LHCN-M2 (cell line): ENCODE measurements at places on chromosomes 4 and X. TPM values are rescaled to one million over a fixed set of nuclear protein-coding genes. Genes with fewer than 3 reads are reported as not detected.
A peak's percentile ranks its signal among the peaks of the same experiment; 100 is the strongest.

The TIGD4 gene
- total RNA-seq: 0.06 and 0.63 TPM in 2 replicates

The MAGEA10 gene
- not detected in 2 replicates for total RNA-seq

The GABRG1 gene
- not detected in 2 replicates for total RNA-seq

DNA sequence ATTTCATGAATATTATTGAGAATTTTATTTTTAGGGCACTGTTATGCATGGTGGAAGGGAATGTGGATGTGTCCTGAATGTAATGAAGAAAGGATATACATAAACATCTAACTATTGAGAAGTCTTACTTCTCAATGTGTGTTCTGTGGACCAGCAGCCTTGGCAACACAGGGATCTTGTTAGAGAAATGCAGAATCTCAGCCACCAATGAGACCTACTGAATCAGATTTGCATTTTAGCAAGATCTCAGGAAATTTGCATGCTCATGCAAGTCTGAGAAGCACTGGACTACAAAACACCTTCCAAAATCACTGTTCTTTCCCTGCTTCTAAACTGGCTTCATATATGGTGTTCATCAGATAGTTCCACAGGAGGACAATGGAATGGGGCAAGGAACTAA lies 139.7 kb upstream of the WDFY3 start:
- no peak for DNase-seq

DNA sequence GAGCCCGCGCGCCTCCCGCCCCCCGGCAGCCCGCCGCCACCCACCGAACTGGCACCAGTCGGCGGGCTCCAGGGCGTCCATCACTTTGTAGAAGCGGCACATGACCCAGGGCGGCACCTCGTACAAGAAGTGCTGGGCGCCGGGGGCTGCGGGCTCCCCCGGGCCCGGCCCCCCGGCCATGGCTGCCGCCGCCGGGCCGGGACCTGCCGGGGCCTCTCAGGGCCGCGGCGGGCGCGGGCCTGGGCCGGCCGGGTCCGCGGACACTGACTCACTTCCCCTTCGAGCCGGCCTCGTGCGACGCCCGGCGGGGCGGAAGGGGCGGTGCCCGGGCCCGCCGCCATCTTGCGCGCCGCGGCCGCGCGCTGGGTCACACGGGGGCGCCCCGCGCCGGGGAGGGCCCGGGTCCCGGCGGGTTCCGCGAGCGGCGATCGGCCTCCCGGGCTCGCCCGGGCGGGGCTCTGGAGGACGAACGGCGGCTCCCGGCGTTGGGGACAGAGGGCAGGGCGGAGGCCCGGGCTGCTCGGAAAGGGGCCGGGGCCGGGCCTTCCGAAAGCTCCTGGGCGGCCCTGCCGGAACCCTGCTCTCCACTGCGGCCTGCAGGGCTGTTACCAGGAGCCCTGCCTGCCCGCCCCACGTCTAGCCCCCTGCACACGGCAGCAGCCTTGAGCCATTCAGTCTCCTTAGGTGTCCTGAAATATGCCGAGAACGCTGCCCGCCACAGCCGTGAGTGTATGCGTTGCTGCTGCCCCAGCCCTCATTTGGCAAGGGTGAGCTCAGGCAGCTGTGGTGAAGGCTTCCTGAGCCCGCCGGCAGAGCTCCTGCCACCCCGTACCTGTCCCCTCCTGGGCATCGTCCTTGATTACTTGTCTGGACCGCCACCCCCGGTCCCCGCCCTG lies at the start of gene IRAK1:
IRAK1 (minus strand) TSS at position 270 of the 896 bp plus-strand sequence; CDS start at position 180, 90 bp downstream.
- DNase-seq: peak; percentile 57

The CT45A5 gene
- not detected in 2 replicates for total RNA-seq

The AMTN gene
- 0.46 TPM in 1 of 2 replicates, not detected in the other for total RNA-seq

- DNase-seq: no peak
Observed at GRCh38 chrX:23103546-23103945, 103.8 kb downstream of the DDX53 start.

GRCh38 chrX:13487731-13488505 lies 81.5 kb upstream of the EGFL6 start:
- DNase-seq: peak; percentile 89

DNA sequence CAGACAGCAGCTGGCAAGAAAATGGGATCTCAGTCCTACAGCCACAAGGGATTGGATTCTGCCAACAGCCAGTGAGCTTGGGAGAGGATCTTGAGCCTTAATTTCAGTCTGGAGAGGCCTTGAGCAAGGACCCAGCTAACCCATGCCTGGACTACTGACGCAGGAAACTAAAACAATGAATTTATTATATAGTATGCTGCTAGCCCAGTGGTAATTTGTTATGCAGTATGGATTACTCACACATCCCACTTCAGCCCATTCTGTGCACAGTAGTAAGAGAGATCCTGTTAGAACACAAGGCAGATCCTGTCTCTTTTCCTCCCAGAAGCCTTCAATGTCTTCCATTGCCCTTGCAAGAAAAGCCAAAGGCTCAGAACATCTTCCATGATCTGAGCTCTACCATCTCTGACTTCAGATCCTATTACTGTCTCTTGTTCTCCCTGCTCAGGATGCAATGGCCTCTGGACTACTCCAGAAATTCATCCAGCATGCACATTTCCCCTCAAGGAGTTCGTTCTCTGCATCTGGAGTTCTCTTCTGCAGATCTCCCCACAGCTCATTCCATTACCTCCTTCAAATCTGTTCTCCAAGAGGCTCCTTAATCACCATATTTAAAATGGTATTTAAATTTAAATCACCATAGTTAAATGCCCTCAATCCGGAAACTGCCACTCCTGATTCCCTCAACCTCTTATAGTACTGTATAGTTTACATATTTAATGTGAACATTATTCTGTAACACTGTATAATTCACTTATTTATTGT lies 27.6 kb downstream of the SMIM20 start:
- no peak for DNase-seq

DNA sequence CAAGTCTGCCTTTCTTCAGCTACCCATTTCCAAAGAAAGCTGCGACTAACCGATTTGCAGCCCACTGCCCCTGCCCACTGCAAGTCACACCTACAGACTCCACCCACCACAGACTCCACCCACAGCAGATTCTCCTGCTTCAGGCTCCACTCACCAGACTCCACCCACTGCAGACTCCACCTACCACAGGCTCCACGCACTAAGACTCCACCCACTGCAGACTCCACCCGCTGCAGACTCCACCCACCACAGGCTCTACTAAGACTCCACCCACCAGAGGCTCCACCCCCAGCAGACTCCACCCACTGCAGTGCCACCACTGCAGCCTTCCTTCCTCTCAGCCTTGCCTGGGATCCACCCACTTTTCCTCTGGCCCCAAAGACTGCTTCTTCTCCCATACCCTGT lies 41.3 kb downstream of the ABLIM2 start:
- peak; percentile 31 for DNase-seq

- no peak for DNase-seq
Observed at GRCh38 chrX:109959356-109959871, 43.5 kb upstream of the TMEM164 start.
